T-helper 17 cell (primary cell): ENCODE measurements at places on chromosomes 1 and 21.

- H3K36me3 ChIP-seq, result no peaks in the 10 kb centered on the region
- peaks cover 9% of the 10 kb centered on the region for H3K4me1 ChIP-seq
- no peak overlapping the region for H3K27ac ChIP-seq
- no peak overlapping the region for H3K4me3 ChIP-seq
- DNase-seq, result no peak
Measured at GRCh38 chr1:94039871-94040569, 80.9 kb downstream of the ABCA4 start.

GRCh38 chr1:26993237-26994019 lies at the start of gene TRNP1:
TRNP1 (plus strand) TSS chr1:26993692; CDS start chr1:26993787, 95 bp downstream.
- DNase-seq, result peak; percentile 49
- H3K27me3 ChIP-seq, result peaks cover 55% of the 10 kb centered on the region
- no peaks in the 10 kb centered on the region for H3K36me3 ChIP-seq
- H3K4me1 ChIP-seq, result peaks cover 11% of the 10 kb centered on the region

DNA sequence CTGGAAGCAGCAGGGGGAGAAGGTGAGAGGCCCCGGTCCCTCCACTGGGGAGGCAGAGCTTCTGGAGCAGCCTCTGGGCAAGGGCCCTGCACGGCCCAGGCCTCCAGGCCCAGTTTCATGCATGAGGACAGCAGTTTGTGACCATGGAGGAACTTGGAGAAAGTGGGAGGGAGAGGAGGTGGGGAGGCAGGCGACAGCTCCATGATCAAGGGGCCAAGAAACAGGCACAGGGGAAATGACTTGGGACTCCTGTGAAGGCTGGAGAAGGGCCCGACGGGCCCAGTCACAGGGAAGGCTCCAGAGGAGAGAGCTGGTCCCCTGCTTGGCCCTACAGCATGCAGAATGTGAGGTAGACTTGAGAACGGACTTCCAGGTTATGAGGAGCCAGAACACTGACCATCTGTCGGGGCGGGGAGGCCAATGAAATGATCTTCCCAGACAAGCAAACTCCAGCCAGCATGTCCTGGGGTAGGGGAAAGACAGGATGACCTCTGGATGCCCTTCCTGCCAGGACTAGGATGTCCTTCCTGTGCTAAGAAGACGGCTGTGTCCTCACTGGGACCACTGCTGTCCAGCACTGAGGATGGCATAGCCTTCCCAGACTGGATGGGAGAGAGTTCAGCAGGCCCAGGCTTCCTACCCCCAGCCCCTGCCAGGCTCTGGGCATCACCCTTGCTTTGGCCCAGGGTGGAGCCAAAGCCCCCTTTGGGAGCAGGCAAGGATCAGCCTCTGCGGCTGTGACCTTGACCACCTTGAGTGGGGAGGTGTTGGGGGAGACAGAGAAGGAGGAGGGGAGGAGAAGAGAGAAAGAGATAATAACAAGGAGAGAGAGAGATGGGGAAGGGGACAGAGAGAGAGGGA lies 548.2 kb downstream of the PTPRU start:
- peaks cover 58% of the 10 kb centered on the region for H3K27me3 ChIP-seq
- peaks cover 3% of the 10 kb centered on the region for H3K36me3 ChIP-seq
- no peak overlapping the region for H3K27ac ChIP-seq
- H3K4me1 ChIP-seq, result no peaks in the 10 kb centered on the region

DNA sequence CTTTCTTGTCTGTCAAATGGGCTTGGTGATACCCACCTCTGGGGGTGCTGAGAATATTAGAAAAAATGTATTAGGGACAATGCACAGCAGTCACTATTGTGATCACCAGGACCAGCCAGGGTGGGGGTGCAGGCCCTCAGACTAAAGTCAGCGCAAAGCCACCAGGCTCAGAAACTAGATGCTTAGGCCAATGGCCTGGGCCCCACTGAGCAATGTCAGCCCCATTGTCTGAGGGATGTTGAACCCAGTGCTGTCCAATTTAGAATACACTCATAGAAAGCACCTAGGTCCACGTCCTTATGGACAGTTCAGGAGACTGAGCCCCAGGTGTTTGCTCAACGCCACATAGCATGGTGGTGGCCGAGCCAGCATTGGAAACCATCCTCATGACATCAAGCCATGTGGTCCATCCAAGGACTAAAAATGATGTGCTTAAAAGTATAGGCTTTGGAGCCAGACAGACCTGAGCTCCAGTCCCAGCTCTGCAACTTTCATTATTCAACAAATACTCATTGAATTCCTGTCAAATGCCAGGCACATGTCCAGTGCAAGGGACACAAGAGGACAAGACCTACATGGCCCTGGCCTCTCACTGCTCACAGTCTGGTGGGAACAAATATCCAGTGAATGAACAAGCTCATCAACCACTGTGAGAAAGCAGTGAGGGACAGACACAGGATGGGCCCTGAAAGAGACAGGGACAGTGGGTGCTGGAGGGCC lies 273.8 kb downstream of the MATN1 start:
- H3K36me3 ChIP-seq, result peaks cover 6% of the 10 kb centered on the region
- H3K27ac ChIP-seq, result no peak overlapping the region
- H3K27me3 ChIP-seq, result peaks cover 24% of the 10 kb centered on the region
- no peak overlapping the region for H3K4me3 ChIP-seq
- DNase-seq, result no peak
- H3K4me1 ChIP-seq, result peaks cover 2% of the 10 kb centered on the region

DNA sequence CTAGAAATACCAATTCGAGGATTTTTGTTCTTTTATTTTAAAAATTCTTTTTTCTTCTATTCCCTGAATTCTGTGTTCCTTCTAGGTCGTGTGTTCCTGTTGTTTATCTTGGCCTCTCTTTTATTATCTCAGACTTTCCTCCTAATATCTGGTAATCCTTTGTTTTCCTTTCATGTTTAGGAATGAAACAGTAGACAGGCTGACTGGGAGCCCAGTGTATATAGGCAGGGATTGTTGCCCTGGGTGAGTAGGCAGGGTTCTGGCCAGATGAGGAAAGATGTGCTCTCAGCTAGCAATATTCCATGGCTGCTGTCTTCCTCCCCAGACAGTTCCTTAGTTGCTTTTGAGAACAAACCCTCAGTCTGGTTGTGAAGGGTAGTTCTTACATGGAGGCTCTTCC lies 161.8 kb upstream of the PDE4B start:
- no peak for DNase-seq
- H3K27me3 ChIP-seq, result no peaks in the 10 kb centered on the region
- H3K4me3 ChIP-seq, result no peak overlapping the region
- no peak overlapping the region for H3K27ac ChIP-seq
- H3K4me1 ChIP-seq, result no peaks in the 10 kb centered on the region

DNA sequence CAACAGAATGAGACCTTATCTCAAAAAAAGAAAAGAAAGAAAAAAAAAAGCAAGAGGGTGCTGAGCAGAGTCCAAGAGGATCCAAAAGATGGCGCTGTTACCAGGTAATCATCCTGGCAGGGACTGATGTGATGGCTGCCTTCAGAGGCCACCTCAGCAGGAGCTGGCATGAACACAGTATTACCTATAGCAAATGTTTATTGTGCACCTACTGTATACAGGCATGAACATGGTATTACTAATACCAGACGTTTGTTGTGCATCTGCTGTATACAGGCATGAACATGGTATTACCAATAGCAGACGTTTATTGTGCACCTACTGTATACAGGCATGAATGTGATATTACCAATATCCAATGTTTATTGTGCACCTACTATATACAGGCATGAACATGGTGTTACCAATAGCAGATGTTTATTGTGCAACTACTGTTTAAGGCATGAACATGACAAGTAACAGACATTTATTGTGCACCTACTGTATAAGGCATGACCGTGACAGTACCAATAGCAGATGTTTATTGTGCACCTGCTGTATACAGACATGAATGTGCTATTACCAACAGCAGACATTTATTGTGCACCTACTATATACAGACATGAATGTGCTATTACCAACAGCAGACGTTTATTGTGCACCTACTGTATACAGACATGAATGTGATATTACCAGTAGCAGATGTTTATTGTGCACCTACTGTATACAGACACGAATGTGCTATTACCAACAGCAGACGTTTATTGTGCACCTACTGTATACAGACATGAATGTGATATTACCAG lies 115.1 kb upstream of the TMEM51 start:
- H3K36me3 ChIP-seq, result no peaks in the 10 kb centered on the region
- peaks cover 10% of the 10 kb centered on the region for H3K27me3 ChIP-seq
- DNase-seq, result no peak
- no peak overlapping the region for H3K27ac ChIP-seq

DNA sequence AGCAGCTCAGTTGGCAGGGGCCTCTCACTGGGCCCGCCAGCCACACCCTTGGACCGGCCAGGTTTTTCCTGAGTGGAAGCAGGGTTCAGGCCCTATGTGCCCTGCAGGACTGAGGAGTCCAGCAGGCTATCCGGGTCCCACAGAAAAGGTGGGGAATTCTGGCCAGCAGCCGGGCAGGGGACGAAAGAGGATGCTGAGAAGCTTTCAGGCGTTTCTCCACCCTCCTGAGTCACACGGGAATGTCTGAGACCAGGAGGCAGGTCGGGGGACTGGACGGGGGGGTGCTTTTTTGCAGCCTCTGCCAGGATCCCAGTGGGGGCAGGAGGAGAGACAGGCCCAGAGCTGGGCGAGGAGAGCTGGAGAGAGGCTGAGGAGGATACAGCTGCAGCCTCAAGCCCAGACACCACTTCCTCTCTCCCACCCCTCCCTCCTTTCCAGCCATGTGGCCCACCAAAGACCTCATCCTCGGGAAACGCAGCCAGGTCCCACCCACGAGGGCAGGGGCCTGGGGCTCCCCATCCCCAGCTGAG lies 105.4 kb downstream of the SPSB1 start:
- H3K27ac ChIP-seq, result no peak overlapping the region
- no peak overlapping the region for H3K4me3 ChIP-seq
- H3K36me3 ChIP-seq, result no peaks in the 10 kb centered on the region
- DNase-seq, result no peak
- H3K27me3 ChIP-seq, result no peaks in the 10 kb centered on the region
